ENCODE measurements at places on chromosomes 1 and 21. TPM values are rescaled to one million over a fixed set of nuclear protein-coding genes. Genes with fewer than 3 reads are reported as not detected.

The CRABP2 gene
- total RNA-seq: 0.21 TPM

The MYBPHL gene
- total RNA-seq: 5.7 TPM

The CAPN8 gene
- total RNA-seq: 0.20 TPM

The CFHR1 gene
- total RNA-seq: not detected

- peaks cover 3% of the 10 kb centered on the region for H3K27me3 ChIP-seq
- peaks cover 33% of the 10 kb centered on the region for H3K4me1 ChIP-seq
- no peaks in the 10 kb centered on the region for H3K36me3 ChIP-seq
- no peak for DNase-seq
Measured at GRCh38 chr1:211684791-211685190, 9.4 kb upstream of the NEK2 start.

GRCh38 chr1:81151206-81151605 lies 649.5 kb upstream of the ADGRL2 start:
- no peak for DNase-seq
- no peak overlapping the region for H3K27ac ChIP-seq
- no peaks in the 10 kb centered on the region for H3K36me3 ChIP-seq
- H3K4me1 ChIP-seq: no peaks in the 10 kb centered on the region
- no peak overlapping the region for H3K4me3 ChIP-seq

DNA sequence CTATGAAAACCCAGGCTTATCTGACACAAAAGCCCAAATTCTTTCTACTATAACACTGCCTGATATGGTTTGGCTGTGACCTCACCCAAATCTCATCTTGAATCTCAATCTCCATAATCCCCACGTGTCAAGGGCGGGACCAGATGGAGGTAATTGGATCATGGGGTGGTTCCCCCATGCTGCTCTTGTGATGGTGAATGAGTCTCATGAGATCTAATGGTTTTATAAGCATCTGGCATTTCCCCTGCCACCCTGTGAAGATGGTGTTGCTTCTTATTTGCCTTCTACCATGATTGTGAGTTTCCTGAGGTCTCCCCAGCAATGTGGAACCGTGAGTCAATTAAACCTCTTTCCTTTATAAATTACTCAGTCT lies 123.3 kb upstream of the USP24 start:
- H3K27ac ChIP-seq: no peak overlapping the region
- H3K4me1 ChIP-seq: peaks cover 8% of the 10 kb centered on the region
- peaks cover 11% of the 10 kb centered on the region for H3K27me3 ChIP-seq
- no peaks in the 10 kb centered on the region for H3K36me3 ChIP-seq

DNA sequence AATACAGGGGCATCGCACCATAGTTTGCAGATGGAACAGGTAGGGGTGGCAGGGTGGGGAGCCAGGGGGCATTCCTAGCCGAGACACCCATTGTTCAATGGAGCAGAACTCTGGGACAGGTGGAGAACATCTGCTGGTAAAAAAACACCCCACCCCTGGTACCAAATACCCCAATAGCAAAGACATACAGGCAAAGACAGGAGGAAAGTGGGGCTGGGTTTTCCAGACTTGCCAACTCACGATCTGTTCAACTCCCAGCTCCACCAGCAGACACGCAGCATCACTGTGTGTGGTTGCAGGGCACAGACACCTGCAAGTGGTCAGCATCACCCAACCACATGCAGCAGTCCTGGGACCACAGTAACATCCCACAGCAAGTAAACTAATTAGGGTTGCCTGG lies 328 bp upstream of the KRTAP10-8 start:
- no peak overlapping the region for H3K27ac ChIP-seq
- H3K4me1 ChIP-seq: no peaks in the 10 kb centered on the region
- peaks cover 22% of the 10 kb centered on the region for H3K27me3 ChIP-seq
- H3K4me3 ChIP-seq: no peak overlapping the region
- H3K36me3 ChIP-seq: no peaks in the 10 kb centered on the region

DNA sequence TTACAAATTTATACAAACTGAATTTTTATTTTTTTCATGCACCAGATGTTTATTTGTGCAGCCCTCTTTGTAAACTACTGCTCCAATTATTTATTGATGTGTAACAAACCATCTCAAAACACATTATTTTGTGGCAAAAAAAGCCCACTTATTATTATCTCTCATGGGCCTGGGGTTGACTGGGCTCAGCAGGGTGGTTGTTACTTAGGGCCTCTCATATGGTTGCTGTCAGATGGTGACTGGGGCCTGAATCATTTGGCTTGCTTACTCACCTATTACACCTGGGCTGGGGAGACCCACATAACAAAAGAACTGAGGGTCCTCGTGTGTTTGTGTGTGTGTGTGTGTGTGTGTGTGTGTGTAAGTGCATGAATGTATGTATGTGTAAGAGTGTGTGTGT lies 52.5 kb upstream of the HSPA13 start:
- H3K4me3 ChIP-seq: no peak overlapping the region
- H3K36me3 ChIP-seq: no peaks in the 10 kb centered on the region
- H3K27me3 ChIP-seq: no peaks in the 10 kb centered on the region
- no peak for DNase-seq
- no peaks in the 10 kb centered on the region for H3K4me1 ChIP-seq
- H3K27ac ChIP-seq: no peak overlapping the region

DNA sequence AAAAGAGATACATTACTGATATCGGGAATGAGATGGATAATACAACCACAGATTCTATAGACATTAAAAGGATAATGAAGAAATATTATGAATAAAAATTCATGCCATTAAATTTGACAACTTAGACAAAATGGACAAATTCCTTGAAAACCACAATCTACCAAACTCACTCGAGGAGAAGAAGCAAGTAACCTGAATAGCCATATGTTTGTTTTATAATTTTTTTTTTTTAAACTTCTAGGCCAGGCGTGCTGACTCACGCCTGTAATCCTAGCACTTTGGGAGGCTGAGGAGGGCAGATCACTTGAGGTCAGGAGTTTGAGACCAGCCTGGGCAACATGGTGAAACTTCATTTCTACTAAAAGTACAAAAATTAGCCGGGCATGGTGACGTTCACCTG lies 327.9 kb downstream of the VAV3 start:
- no peaks in the 10 kb centered on the region for H3K27me3 ChIP-seq
- no peak overlapping the region for H3K27ac ChIP-seq

GRCh38 chr1:192609110-192610079 lies 26.6 kb upstream of the RGS13 start:
- no peak overlapping the region for H3K27ac ChIP-seq
- H3K27me3 ChIP-seq: no peaks in the 10 kb centered on the region
- no peak overlapping the region for H3K4me3 ChIP-seq
- 0 out of 2 replicates have a peak, but pooled peaks cover 13% of the 10 kb centered on the region for H3K4me1 ChIP-seq
- no peaks in the 10 kb centered on the region for H3K36me3 ChIP-seq

GRCh38 chr1:45574105-45574626 lies 9.7 kb upstream of the NASP start:
- H3K4me1 ChIP-seq: no peaks in the 10 kb centered on the region
- no peaks in the 10 kb centered on the region for H3K27me3 ChIP-seq

DNA sequence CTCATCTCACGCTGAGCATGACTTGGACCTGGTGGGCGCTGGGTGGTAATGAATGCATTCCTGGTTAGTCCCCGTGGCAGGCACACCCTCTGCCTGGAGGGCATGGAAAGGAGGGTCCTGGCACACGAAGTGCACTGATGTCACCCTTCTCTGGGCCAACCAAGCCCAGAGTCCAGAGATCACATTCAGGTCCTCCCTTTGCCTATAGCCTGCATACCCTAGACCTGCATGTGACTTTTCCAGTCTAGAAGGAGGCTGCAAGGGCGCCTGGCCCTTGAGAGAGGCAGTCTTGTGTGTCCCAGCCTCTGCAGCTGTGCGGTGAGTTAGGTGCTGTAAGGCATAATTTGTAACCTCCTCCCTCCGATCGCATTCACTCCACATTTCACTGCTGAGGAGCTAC lies 22.1 kb downstream of the PADI2 start:
- no peaks in the 10 kb centered on the region for H3K36me3 ChIP-seq
- no peak overlapping the region for H3K4me3 ChIP-seq
- H3K27me3 ChIP-seq: peaks cover 2% of the 10 kb centered on the region

Data from HepG2 (cell line).